ENCODE measurements at places on chromosomes 16 and 17.

DNA sequence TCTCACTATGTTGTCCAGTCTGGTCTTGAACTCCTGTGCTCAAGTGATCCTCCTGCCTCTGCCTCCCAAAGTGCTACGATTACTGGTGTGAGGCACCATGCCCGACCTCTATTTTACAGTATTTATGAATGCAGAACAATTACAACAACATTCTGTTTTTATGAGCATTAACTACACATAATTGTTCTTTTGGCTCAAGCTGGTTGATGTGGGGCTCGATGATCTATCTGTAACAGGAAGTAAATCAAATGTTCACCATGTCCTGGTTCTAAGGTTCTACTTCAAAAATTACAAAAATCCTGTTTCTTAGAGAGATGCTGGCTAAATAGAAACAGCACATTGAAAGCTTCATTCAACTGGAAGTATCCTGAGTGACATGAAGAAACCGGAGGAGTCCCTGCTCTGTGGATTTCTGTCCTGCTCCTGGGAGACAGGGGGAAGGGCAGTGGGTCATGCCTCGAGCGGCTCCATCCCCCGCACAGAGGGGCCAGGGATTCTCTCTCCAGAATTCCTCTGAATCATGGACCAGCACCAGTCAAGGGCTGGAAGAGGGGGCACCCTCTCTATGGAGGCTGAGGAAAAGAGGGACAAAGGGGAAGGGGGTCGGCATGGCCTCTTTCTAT lies 31.5 kb downstream of the FA2H start:
- no peak for DNase-seq

GRCh38 chr16:9612267-9612666 lies 520.8 kb downstream of the HAPSTR1 start:
- no peak for DNase-seq

DNA sequence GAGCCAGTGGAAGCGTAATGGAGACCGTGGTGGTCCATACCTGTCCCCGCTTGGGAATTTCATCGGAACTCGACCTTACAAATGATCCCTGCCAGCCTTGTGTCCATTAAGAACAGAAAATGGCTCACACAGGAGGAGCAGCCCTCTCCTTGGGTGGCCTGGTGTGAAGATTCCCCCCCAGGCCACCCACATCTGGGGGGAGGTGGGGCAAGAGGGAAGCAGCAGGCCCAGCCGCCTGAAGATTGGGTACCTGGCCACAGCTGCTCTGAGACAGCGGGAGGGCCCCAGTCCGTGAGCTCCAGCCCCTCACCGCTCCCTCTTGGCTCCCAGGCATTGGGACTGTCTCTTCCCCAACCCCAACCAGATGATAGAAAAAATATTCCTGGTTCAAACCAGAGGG lies 277.8 kb upstream of the FOXF1 start:
- DNase-seq = no peak

DNA sequence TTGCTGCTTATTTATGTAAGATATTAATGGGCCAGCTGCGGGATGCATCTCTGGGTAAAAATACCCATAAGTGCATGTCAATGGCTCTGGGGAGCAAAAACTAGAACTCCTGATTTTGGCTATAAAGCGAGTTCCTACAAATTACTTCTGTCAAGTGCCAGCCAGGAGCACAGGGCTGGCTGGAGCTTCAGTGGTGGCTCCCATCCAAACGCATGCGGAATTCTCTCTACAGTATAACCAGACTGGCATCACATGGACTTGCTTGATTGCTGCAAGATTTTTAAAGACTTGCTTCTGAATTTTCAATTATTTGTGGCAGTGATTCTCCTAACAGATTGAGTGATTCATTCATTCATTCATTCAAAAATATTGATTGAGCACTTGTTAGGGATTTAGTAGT lies 260.9 kb downstream of the PHKB start:
- no peak for DNase-seq

DNA sequence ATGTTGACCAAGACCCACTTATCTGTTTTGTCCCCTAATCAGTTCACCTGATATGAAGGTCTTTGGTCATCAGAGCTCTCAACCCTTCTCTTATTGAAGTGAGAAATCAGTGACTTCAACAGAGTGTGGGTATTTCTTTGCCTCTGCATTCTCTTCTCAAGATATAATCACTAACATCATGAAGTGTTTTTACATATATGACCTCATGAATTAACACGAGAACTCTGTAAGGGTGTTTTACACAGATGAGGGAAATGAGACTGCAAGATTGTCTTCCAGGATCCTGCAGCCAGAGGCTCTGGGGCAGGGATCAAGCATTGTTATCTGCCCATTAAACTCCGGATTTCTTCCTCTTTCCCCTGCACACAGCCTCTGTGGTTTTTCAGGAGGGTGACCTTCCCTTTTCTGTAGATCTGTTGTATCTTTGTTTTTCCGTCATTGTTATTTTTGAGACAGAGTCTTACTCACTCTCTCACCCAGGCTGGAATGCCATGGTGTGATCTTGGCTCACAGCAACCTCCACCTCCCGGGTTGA lies 22.7 kb downstream of the LCMT1 start:
- no peak for DNase-seq

DNA sequence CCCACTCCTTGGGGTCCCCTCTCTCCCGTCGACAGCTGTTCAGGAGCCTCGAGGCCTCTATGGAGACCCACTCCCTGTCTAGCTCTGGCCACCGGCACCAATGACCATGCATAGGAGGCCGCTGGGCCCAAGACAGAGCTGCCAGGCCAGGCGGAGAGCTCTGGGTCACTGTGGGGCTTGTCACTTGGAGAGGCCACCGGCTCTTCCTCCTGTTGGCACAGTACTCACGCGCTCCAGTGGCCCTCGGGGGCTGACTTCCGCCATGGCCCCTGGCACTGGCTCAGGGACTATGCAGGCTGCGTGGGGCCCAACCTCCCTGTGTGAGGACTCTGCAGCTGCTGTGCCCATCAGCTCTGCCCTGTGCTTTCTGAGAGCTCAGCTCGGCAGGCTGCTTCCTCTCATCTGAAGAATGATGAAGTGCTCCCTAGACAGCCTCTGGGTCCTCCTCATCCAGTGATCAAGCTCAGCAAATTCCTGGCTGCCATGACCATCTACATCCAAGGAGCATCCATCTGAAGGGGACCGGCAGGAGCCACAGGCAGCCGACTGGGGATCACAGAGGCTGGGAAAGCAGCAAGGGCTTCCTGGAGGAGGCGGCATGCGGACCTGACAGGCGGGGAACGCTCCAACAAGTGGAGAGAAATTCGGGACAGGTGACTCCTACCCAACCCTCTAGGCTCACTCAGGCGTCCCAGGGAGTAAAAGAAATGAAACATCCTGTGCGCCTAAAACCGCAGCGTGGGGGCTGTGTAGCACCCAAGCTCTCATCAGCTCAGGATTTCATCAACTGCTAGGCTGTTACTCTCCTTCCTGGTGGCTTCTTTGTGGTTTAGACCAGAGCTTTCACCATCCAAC lies 16.8 kb downstream of the GALNS start:
- DNase-seq = no peak

DNA sequence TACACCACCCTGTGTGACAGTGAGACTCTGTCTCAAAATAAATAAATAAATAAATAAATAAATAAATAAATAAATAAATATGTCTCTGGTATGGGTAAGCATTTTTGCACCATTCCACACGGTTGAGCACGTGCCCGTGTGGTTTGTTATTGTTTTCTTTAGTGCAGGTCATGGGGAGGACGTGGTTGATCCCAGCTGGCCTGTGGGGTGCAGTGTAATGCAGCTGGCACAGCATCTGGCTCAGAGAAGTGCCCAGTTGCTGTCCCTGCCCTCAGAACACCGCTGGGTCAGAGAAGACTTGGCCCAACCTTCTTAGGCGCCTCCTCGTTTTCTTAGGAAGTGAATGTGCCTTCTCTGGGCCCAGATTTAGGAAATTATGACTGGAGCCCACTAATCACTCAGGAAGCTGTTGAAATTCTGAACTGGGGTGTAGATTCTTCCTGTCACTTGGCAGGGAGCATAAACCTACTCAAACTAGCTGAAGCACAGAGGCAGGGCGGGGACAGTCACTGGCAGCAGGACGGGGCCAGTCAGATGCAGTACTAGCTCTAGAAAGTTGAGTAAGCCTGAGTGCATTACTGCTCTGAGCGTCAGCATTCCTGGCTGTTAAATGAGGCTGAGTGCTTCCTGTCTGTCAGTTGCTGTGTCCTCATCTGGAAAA lies 85.9 kb downstream of the SNX29 start:
- no peak for DNase-seq

GRCh38 chr16:56190048-56190676 lies 1.1 kb upstream of the GNAO1 start:
- no peak for DNase-seq

GRCh38 chr17:68591583-68591982 lies 9.6 kb downstream of the FAM20A start:
- no peak for DNase-seq

DNA sequence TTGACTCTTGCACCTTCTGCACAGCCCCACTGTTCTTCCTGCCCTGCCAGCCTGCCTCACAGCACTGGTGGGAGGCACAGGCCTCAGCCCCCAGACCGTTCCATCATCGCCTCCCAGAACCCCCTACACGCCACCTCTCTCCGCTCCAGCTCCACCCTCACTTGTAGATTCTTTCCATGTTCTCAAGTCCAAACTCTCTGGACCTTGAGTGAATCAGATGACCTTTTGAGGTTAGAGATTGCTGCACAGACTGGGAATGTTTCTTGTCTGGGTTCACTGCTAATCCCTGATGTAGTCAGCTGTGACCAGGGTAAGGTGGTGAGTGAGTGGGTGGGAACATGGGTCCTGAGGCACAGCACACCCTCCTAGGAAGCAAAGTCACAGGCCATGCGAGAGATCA lies 272.4 kb downstream of the IRF8 start:
- DNase-seq = no peak

- no peak for DNase-seq
Measured at GRCh38 chr17:61205931-61206330, 193.7 kb upstream of the TBX2 start.

DNA sequence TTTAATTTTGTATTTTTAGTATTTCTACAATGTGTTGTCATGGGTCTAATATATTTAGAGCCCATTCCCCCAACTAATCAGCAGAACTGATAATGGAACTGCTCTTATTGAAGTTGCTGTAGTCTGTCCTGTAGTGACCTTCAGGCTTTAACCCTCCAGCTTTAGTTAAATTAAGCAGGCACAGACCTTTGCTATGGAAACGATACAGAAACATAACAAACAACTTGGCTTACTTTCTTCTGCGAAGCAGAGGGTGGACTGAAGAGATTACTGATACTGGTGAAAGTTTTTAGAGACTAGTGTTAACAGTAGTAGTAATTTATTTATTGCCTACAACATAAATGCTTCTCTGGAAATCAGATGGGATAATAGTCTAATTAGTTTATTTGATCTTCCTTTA lies 61.4 kb downstream of the NFATC3 start:
- DNase-seq = no peak

- no peak for DNase-seq
Measured at GRCh38 chr16:57690782-57691471, 3.7 kb upstream of the DRC7 start.

GRCh38 chr16:80612461-80613017 lies 71.7 kb downstream of the DYNLRB2 start:
- DNase-seq = no peak

- no peak for DNase-seq
Measured at GRCh38 chr17:67467500-67468455, 90.7 kb downstream of the PITPNC1 start.

- DNase-seq = peak; percentile 66
Measured at GRCh38 chr16:67155295-67156142, 4.2 kb downstream of the TRADD start.

DNA sequence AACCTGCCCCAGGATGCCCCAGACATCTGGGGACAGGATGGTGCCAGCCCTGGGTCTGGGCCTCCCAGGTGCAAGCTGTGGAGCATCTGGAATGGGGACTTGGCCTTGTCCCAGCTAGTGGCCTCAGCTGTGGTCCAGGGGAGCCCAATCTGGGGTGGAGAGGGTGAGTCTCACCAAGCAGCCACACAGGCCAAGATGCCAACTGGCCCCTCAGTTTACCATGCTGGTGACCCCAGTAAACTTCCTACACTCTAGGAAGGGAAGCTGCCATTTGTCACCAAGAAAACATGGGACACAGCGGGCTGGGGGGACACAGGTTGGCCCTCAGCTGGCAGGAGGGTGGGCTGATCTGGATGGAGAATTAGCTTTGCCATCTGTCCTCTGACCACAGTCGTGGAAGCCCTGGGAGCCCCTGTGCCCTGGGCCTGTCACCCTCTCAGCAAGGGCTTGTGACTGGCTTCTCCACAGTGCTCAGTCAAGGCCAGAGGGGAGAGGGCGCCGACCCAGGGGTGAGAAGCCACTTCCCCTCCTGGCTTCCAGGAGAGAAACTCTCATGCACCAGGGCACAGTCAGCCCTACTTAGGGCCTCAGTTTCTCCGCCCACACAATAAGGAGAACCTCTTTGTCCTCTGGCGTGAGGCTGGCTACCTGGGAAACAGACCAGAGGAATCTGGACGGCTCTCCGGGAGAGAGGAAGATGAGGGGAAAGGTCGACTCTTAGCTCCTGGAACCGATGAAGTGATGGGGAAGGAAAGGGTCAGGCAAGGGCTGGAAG lies 126.4 kb upstream of the SMURF2 start:
- no peak for DNase-seq

DNA sequence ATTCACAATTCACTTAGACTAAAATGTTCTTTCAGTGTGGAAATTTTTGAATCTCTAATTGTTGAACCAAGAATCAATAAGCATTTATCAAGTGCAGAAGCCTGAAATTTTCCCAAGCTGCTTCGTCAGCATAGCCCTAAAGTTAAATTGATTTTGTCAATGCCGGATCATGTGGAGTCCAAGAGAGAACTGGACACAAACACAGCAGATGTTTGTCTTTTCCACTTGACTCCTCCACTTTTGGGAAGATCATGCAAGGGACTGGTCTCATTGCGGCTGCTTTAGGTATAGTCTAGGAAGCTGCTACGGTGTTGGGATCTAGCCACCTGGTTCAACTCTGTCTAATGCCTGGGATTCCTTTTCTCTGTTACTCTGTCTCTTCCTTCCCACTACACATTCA lies 95.7 kb downstream of the CYB561 start:
- DNase-seq = no peak

DNA sequence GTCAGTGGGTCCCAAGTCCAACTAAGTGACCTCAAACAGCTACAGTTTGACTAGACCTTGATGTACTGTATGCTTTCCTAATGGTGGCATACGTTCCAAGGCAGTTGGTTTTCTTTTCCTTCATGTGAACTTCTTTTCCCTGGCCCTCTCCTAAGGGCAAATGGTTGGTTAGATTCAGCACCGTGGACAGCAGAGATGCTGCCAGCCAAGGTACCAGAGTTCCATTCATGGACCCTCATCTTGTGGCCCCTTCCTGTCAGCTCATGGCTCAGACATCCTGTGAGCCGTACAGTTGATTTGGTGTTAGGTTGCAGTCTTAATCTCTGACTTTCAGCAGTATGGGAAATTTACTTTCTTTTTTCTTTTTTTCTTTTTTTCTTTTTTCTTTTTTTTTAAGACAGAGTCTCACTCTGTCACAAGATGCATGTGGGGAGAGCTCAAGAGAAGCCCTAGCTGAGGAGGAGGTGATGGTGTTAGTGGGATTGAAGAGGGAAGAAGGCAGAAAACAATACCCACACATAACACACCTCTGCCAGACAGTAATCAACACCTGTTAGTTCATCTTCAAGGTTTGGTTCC lies 122.4 kb downstream of the USP31 start:
- no peak for DNase-seq
